ENCODE measurements at places on chromosomes 7 and 10. TPM values are rescaled to one million over a fixed set of nuclear protein-coding genes. Genes with fewer than 3 reads are reported as not detected.

- DNase-seq = peak; percentile 30
These were observed 7.7 kb downstream of the NACAD start for GRCh38 chr7:45080958-45081669.

The POU6F2 gene
- under 0.01 TPM for polyA plus RNA-seq

The TNKS2 gene
- 18.1 TPM for polyA plus RNA-seq

DNA sequence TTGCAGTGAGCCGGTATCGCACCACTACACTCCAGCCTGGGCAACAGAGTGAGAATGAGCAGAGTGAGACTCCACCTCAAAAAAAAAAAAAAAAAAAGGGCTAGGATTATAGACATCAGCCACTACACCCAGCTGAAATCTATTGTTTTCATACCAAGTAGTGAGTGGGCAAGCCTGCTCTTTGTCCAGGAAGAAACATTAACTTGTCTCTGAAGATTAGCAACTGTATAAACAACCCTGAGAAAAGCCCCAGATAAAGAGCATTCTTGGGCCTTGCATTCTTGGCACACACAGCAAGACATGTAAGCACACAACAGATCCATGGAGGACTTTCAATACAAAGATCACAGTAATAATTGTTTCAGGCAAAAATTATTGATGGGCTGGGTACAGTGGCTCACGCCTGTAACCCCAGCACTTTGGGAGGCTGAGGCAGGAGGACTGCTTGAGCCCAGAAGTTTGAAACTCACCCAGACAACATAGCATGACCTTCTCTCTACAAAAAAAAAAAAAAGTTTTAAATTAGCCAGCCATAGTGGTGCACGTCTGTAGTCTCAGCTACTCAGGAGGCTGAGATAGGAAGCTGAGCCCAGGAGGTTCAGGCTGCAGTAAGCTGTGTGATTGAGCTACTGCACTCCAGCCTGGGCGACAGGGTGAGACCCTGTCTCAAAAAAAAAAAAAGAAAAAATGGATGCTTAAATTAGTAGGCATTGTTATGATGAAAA, 4.4 kb downstream of the PSPH start:
- DNase-seq = no peak
